ENCODE measurements at places on chromosomes 12 and 14. TPM values are rescaled to one million over a fixed set of nuclear protein-coding genes. Genes with fewer than 3 reads are reported as not detected.

NCKAP5L gene
- total RNA-seq: 7.3 TPM

FOXA1 gene
- total RNA-seq: 7.2 TPM

KRT6A gene
- total RNA-seq: 1.4 TPM

TMTC2 gene
- total RNA-seq: 1.1 TPM

KRT85 gene
- not detected for total RNA-seq

CIROP gene
- total RNA-seq: not detected

Data from A549 treated with CORT108297 at 1 μM for 4 hours (cell line).